Heart left ventricle (tissue), 16 donors: ENCODE measurements at places on chromosomes 2 and 18.

GRCh38 chr2:10738192-10738591 is 16.8 kb downstream of the ATP6V1C2 start:
- DNase-seq = no peak

GRCh38 chr2:97816411-97816810 is 103.0 kb downstream of the ZAP70 start:
- no peak for DNase-seq

GRCh38 chr18:621291-622043 is 24.7 kb downstream of the CLUL1 start:
- DNase-seq = no peak

- no peak for DNase-seq
Measured at GRCh38 chr2:171703574-171704347, 16.5 kb downstream of the DYNC1I2 start.

- no peak for DNase-seq
Measured at GRCh38 chr2:148957023-148957422, 81.5 kb upstream of the LYPD6B start.
